ENCODE measurements at places on chromosomes 16 and 17.
A peak's percentile ranks its signal among the peaks of the same experiment; 100 is the strongest.

- no peak for DNase-seq
These were observed 202.6 kb upstream of the MYOCD start for GRCh38 chr17:12463102-12463501.

DNA sequence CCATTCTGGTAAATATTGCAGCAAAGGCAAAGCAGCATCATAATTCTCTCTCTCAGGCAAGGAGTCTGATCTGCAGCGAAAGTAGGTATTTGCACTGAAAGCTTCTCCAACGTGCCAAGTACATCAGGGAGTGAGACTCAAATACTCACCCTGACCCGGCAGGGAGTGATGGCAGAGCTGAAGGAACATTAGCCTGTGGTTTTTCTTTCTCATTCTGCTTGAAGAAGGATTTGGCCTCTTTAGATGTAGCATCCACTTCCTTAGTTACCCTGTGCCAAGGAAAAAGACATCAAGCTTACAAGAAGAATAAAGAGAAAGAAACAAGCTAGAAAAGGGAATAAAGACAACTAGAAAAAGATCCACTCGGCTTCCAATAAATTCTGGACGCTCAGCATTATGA, 38.4 kb downstream of the CFDP1 start:
- no peak for DNase-seq

- DNase-seq, result no peak
These were observed 208.5 kb upstream of the TNRC6C start for GRCh38 chr17:77749989-77750388.

- no peak for DNase-seq
These were observed 238.0 kb downstream of the PHKB start for GRCh38 chr16:47699106-47699505.

GRCh38 chr17:14069251-14070021, at the start of gene COX10:
Gene COX10 (plus strand): TSS chr17:14069504. CDS start chr17:14069606, 102 bp downstream.
- DNase-seq, result peak; percentile 87

GRCh38 chr16:81136390-81137335, 40.5 kb upstream of the GCSH start:
- DNase-seq, result no peak

- no peak for DNase-seq
These were observed 191.8 kb downstream of the MAP2K6 start for GRCh38 chr17:69606142-69606800.

- DNase-seq, result no peak
These were observed 184.7 kb downstream of the COPRS start for GRCh38 chr17:31674305-31674704.

GRCh38 chr16:4832698-4833343, 14.3 kb downstream of the GLYR1 start:
- DNase-seq, result no peak

GRCh38 chr17:9432134-9432885, 143.3 kb downstream of the STX8 start:
- DNase-seq, result no peak

- peak; percentile 18 for DNase-seq
These were observed 47.1 kb downstream of the SPACA3 start for GRCh38 chr17:33038740-33039139.

DNA sequence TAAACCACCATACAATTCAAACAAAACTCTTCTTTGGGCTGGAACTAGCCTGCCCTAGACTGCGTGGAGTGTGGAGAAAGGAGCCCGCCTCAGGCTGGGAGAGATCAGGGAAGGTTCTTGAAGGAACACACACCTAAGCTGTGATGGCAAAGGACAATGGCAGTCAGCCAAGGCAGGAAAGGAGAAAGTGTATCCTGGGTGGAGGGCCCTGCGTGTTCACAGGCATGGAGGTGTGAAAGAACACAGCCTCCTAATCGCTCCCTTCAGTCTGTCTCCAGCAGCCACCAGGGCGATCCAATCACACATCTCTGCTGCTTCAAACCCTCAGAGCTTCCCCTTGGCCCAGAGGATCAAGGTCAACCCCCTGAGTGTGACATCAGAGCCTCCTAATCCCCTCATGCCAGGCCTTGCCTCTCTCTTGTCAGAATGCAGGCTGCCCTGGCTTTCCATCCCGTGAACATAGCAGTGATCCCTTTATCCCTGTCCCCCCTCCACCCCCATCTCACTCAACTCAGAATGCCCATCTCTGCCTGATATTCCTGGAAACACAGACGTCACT, 173.0 kb downstream of the KATNIP start:
- DNase-seq, result no peak

DNA sequence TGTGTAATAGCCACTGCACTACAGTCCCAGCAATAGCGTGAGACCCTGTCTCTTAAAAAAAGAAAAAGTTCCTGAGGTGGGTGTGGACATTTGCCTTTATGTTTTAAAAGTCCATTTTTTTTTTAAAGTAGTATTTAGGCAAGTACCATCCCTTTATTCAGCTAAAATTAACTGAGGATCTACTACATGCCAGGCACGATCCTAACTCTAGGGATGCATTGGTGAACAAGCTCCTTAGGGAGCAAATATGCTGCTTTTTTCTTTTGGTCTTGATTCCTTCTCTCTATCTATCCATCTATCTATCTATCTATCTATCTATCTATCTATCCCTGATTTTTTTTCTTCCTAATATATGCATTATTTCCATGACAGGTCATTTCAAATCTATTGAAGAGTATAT, 44.7 kb downstream of the CMTM3 start:
- DNase-seq, result no peak

DNA sequence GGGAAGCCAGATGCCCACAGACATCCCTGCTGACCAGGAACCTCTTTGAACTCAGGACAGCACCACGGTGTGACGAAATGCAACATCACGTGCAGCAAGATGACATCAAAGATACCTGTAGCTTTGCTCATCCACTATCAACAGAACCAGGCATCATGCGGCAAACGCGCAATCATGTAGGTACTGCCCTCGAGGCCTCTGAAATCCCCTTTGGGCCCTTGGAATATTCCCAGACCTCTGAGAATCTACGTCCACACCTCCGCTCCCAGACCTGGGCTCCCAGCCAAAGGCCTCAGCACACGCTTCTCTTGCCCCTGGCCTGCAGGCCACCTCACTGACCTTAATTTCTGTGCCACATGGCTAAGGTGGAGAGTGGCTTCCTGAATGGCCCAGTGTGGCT, 7.3 kb downstream of the CX3CL1 start:
- no peak for DNase-seq

DNA sequence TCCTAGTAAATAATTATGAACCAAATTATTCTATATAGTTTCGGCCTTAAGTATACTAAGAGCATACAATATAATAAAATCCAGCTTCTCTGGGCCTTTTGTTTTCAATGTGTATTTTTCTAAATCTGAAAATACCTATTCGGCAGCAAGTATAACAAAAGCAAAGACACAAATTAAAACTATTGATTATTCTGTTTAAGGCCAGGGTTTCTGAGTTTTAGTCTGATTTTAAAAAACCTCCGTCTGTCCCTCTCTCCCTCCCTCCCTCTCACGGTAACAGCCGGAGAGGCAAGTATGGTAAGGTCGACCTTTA, 1.5 kb downstream of the TOB1 start:
- no peak for DNase-seq

DNA sequence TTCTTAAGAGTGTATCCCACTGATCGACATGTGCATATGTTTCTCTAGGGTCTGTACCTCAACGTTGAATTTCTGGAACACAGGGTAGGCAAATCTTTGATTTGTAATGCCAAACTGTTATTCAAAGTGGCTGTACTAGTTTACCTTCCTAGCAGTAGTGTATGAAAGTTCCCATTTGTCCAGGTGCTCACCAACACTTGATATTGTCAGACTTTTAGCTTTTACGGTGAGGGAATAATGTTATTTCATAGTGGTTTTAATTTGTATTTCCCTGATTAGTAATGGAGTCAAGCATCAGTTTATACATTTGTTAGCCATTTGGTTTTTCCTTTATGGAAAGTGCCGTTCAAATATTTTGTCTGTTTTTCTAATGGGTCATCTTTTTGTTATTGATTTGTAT, 20.3 kb downstream of the GSDMB start:
- no peak for DNase-seq

DNA sequence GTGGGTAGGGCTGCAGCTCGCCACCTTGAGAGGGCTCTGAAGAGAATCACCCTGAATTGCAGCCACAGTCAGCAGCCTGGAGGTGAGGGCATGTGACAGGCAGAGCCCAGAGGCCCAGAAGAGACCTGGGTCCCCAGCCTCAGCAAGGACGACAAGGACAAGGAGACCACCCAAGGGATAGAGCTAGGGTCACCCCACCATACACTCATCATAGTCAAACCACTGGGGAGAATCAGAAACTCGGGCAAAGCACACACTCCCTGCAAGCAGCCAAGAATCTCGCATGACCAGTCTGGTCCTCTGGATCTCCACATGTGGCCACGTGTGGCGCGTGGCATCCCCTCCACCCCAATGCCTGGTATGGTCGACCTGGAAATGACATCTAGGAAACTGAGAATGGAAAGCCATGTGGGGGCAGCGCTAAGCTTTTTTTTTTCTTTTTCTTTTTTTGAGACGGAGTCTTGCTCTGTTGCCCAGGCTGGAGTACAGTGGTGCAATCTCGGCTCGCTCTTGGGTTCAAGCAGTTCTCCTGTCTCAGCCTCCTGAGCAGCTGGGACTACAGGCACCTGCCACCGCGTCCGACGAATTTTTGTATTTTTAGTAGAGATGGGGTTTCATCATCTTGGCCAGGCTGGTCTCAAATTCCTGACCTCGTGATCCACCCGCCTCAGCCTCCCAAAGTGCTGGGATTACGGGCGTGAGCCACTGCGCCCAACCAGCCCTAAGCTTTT, 4.6 kb upstream of the SPHK1 start:
- no peak for DNase-seq

- DNase-seq, result no peak
These were observed 113.0 kb downstream of the COPRS start for GRCh38 chr17:31745964-31746600.

DNA sequence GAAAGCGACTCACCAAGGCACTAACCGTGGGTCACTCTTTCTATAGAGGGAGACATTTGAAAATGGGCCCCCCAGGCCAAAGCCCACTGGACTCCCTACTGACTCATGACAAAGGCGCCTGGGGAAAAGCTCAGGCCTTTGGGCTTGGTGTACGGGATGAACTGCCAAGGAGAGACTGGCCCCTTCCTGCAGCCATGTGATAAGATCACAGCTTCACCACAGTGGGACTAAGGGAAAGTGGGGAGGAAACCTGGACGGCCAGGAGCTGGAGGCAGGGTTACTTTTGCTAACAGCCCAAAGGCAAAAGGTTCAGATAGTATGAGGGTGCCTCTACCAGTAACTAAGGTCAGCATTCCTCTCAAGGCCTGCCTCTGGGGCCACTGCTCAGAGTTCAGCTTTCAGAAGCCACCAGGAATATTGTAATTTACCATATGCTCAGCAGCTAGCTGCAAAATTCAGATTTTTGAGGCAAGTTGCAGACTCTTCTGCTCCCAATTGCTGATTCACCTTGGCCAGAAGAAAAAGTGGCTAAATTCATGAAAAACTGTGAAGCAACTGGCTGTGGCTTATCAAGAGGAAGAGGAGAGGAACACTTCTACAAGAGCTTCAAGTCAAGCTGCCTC, 37.1 kb upstream of the SLC25A19 start:
- no peak for DNase-seq

- no peak for DNase-seq
These were observed 23.4 kb upstream of the TNRC6C start for GRCh38 chr17:77935121-77935571.

DNA sequence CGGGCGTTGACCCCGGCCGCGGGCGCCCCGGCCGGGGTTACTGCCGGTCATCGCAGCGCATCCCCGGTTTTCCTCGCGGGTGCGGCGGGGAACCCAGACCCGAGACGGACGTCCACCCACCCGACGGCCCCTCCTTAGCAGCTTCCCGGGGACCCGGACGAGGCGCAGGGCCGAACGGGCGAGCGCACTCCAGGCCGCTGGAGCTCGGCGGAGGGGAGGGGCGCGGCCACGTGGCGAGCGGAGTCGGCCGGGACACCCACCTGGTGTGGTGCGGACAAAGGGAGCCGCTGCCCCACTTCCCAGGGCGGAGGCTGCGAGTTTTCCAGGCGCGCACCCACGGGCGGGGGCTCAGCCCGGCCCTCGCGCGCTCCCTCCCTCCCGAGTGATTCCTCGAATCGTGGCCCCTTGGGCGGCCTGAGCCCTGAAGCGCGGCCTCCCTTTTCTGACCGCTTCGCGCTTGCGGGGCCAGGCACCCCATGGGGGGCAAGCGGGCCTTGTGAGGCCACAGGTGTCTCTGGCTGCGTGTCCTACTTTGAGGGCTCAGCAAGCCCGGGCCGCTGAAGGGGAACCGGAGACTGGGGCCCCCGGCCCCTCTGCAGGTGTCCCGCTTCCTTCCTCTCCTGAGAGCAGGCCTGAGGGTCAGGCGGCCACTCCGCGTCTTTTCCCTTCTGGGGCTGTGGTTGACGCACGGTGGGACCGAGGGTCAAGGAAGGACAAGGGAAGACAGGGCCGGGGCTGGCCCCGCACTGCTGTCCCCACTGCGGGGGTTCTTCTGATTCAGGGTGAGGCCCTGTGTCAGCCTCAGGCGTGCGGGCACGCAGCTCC, 1.1 kb upstream of the FASN start:
- no peak for DNase-seq

DNA sequence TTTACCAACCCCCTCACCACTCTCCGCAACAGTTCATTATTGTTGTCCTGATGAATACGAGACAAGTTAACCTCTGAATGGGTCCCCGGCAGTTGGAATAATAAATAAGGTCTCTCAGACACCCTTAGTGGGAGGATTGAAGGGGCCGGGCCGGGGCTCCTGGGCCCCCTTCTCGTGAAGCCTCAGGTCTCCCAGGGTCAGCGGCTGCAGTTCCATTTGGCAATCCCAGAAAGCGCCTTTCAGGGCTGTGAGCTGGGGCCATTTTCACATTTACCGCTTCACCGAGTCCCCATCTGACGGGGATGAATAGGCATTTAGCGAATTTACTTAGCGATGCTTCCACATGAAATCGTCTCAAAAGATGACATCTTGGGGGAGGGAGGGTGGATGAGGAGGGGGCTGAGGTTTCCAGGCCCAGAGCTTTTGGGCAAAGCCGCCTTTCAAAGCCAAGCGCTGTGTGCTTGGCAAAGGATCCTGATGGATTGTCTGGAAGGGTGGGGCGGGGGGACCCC, 309.8 kb downstream of the XYLT1 start:
- DNase-seq, result no peak

GRCh38 chr17:6506679-6507231, 49.6 kb downstream of the PITPNM3 start:
- DNase-seq, result no peak

- DNase-seq, result peak; percentile 8
These were observed 224.2 kb downstream of the PARN start for GRCh38 chr16:14405611-14406537.

All from activated CD4-positive, alpha-beta T cell treated with anti-CD3 and anti-CD28 coated beads, Interleukin-2, amount 50 U/mL, for 48 hours (primary cell).